ENCODE measurements at places on chromosomes 2 and 18. TPM values are rescaled to one million over a fixed set of nuclear protein-coding genes. Genes with fewer than 3 reads are reported as not detected.

MCFD2 gene
- 48.9 TPM for total RNA-seq

C1GALT1C1L gene
- total RNA-seq, result not detected

CXCR1 gene
- total RNA-seq, result 0.54 TPM

GREB1 gene
- total RNA-seq, result 0.27 TPM

TMEM178A gene
- not detected for total RNA-seq

MEP1B gene
- 0.10 TPM for total RNA-seq

All from T-helper 1 cell treated with Interleukin-12 subunit alpha and Interleukin-12 subunit beta and Interleukin-4 antibody, amounts not matched to agents 30 ng/mL and 1 ng/mL, for 36 hours (primary cell).